Karpas-422 (cell line): ENCODE measurements at places on chromosomes 13 and 19.

- no peaks in the 10 kb centered on the region for H3K27me3 ChIP-seq
- H3K36me3 ChIP-seq, result peaks cover 71% of the 10 kb centered on the region; the same call in 1 of the 2 replicates
These were observed 24.9 kb downstream of the PCID2 start for GRCh38 chr13:113183450-113184129.

DNA sequence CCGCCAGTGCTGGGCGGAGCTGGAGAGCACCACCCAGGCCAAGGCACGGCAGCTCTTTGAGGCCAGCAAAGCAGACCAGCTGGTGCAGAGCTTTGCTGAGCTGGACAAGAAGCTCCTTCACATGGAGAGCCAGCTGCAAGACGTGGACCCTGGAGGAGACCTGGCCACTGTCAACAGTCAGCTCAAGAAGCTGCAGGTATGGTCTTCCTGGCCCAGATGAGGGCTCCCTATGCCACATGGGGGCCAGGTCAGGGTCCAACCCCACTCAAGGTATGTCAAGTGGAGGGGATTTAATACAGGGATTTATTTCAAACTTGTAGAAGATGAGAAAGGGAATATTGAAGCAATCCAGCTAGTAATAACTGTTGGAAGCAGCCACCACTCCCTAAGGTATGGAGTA, 42.5 kb upstream of the SHKBP1 start:
- H3K4me1 ChIP-seq, result peaks cover 8% of the 10 kb centered on the region
- H3K36me3 ChIP-seq, result no peaks in the 10 kb centered on the region
- DNase-seq, result no peak
- H3K27me3 ChIP-seq, result no peaks in the 10 kb centered on the region
- no peak overlapping the region for H3K27ac ChIP-seq
- no peak overlapping the region for H3K4me3 ChIP-seq

DNA sequence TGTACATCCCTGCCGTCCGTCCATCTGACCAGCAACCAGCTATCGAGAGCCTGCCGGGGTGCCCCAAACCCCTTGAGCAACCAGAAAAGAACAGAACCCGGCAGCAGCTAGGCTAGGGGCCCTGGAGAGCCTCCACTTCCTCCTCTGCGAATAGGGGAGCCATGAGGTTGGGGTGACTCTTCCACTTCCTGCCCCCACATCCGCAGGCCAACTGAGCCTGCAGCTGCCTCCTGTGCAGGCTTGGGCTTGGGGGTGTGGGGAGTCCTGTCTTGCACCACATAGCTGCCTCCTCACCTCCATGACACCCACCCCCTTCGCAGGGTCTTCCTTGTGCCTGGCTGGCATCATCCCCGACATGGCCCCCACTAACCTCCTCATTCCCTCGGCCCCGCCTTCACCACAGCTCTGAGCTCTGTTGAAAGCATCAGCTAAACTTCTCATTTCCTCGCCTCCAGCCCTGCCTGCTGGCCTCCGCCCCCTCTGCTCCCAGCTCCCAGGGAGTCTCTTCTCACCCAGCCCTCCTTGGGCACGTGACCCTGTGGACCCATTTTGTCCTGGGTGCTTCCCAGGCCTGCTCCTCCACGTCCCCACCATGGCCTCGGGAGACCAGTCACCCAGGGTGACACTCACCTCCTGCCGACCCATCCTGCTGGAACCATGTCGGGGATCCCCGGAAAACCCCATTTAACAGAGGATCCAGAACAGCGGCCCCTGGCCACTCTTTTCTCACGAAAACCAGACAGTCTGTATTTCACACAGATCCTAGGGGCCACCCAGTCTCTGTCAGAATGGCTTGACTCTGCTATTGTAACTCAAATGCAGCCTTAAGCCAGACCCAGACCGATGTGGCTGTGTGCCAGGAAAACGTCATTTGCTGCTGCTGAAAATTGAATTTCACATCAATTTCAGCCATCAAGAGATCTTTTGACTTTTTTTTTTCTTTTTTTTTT, 50.4 kb downstream of the MYO9B start:
- H3K4me3 ChIP-seq, result peak overlapping the region; percentile 48
- H3K4me1 ChIP-seq, result peaks cover 52% of the 10 kb centered on the region
- no peaks in the 10 kb centered on the region for H3K27me3 ChIP-seq
- H3K36me3 ChIP-seq, result no peaks in the 10 kb centered on the region
- H3K27ac ChIP-seq, result peak overlapping the region; percentile 95
- DNase-seq, result peak; percentile 93

DNA sequence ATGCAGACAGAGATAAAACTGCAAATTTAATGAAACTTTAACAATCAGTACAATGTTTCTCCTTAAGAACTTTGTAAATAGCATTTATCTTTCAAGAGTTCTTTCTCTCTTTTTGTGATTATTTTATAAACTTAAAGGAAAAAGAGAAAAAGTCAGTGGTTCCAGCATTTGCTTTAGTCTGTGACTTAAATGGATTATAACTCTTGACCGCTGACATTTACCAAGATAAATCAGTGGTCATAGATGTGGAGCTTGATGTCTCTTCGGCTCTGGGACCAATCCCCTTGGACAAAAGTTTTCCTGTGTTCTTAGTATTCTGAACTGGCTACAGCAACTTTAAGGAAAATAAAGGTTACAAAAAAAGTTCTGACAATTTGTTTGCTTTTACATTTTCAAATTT, 162.6 kb downstream of the TM9SF2 start:
- H3K4me1 ChIP-seq, result peaks cover 69% of the 10 kb centered on the region
- DNase-seq, result no peak
- no peaks in the 10 kb centered on the region for H3K36me3 ChIP-seq
- no peak overlapping the region for H3K27ac ChIP-seq

DNA sequence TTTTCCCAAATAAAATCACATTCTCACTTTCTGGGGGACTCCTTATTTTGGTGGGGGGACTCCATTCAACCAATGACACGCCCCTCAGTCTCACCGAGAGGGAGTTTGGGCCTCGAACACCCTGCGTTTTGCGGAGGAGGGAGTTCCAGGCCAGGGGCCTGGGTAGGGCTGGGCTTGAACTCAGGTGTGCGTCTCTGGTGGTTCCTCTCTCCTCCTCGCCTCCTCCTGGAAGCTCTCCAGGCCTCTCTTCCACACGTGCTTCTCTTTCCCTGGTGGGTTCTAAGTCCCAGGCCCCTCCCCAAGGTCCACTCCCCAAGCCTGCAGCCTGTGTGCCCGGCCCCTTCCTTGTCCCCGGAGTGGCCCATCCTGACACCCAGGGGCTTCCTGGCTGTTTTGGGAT, 14.7 kb downstream of the MEX3D start:
- H3K27me3 ChIP-seq, result no peaks in the 10 kb centered on the region
- H3K27ac ChIP-seq, result no peak overlapping the region
- no peak overlapping the region for H3K4me3 ChIP-seq
- H3K4me1 ChIP-seq, result no peaks in the 10 kb centered on the region

DNA sequence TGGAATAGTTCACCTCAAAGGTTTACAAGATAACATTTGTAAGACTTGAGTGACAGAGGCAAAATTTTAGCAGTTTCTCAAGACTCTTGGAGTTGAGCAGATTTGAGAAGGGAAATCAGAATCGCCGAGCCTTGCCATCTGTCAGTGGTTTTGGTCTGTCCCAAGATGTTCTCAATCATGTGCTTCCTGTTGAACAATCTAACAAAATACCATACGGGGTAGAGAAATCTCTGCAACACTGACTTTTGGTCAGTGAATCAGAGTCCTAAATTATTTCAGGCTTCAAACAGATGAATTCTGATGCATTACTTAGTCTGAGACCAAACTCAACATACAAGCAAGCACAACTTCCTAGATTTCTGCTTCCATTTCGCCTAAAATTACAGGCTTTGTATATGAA, 3.8 kb downstream of the KCTD12 start:
- H3K4me1 ChIP-seq, result peaks cover 27% of the 10 kb centered on the region
- H3K4me3 ChIP-seq, result no peak overlapping the region
- H3K36me3 ChIP-seq, result no peaks in the 10 kb centered on the region
- DNase-seq, result no peak
- no peak overlapping the region for H3K27ac ChIP-seq

DNA sequence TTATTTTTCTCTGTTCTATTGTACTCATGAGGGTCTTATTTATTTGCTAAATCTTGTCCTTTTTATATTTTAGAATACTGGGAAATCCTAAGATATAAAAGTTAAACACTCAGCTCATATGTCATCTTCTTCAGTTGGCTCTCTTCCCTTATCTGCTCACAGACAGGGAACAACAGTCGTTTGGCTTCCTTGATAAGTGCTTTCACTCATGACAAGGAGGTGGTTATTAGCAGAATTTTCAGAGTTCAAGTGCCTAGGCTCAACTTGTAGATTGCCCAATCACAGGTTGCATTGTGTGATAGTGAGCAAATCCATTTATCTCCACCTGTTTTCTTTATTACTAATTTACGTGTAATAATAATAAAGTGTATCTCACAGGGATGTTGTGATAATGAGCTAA, 620.3 kb upstream of the PCDH20 start:
- no peaks in the 10 kb centered on the region for H3K27me3 ChIP-seq
- no peak overlapping the region for H3K27ac ChIP-seq
- no peak overlapping the region for H3K4me3 ChIP-seq
- no peak for DNase-seq

GRCh38 chr19:16289594-16289993, 35.0 kb upstream of the KLF2 start:
- no peak overlapping the region for H3K27ac ChIP-seq
- no peak overlapping the region for H3K4me3 ChIP-seq
- no peaks in the 10 kb centered on the region for H3K4me1 ChIP-seq
- DNase-seq, result no peak
- H3K27me3 ChIP-seq, result no peaks in the 10 kb centered on the region

DNA sequence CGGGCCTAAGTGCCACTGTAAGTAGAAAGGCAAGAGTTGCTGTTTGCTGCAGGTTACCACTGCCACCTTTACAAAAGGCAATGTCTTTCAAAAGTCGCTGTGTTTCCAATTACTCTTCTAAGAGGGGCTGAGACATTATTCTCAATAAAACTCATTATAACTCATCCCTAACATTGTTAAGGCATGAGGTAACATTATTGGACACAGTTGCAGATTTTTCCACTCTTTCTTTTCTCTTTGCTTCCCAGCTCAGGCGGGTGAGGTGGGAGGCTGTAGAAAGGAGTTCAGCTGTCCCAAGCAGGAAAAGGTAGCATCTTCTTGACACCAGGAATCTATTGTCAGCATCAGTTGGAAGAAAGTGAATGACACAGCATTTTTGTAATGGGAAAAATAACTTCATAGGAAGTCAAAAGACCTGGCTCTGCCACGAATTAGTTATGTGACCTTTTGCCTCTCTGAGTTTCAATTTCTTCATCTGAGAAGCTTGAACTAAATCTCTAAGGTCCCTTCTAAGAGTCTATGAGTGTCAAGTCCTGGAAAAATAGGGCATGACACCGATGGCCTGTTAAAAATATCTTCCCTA, 2.1 kb upstream of the UBL3 start:
- no peak overlapping the region for H3K4me3 ChIP-seq
- no peak overlapping the region for H3K27ac ChIP-seq
- 0 out of 2 replicates have a peak, but pooled peaks cover 4% of the 10 kb centered on the region for H3K27me3 ChIP-seq
- no peaks in the 10 kb centered on the region for H3K36me3 ChIP-seq
- H3K4me1 ChIP-seq, result peaks cover 14% of the 10 kb centered on the region

DNA sequence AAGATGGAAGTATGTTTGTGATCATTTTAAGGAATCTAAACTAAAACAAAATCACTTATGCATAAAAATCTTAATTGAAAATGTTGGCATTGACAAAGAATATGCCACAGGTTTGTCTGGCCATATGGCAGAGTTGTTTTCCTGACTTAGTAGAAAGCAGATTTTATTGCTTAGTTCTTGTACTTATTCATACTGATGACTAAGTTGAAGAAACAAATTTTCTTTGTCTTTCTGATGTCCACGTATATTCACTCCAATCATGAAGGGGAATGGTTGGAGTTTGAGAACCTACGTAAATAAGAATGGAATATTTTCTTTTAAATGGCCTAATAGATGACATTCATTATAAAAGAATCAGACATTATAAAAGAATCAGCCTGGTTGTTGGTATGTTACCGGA, 8.0 kb upstream of the GPC6 start:
- H3K4me1 ChIP-seq, result no peaks in the 10 kb centered on the region
- no peak for DNase-seq
- no peaks in the 10 kb centered on the region for H3K36me3 ChIP-seq
- H3K27me3 ChIP-seq, result no peaks in the 10 kb centered on the region

DNA sequence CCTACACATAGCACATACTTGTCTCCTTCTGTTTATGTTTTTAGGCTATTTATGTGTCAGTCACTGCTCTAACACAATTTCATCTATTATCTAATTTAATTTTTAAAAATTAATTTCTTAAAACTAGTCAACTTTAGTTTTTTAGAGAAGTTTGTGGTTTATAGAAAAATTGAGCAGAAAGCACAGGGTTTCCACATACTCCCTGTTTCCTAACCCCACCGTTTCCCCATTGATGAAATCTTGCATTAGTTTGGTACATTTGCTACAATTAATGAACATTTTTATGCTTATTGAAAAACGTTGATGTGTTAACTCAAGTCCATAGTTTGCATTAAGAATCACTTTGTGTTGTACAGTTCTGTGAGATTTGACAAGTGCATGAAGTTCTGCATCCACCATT, 53.5 kb downstream of the TNFSF13B start:
- no peaks in the 10 kb centered on the region for H3K27me3 ChIP-seq
- H3K4me1 ChIP-seq, result peaks cover 10% of the 10 kb centered on the region
- no peak overlapping the region for H3K4me3 ChIP-seq
- no peaks in the 10 kb centered on the region for H3K36me3 ChIP-seq

- no peaks in the 10 kb centered on the region for H3K27me3 ChIP-seq
- no peaks in the 10 kb centered on the region for H3K36me3 ChIP-seq
- no peak overlapping the region for H3K27ac ChIP-seq
- no peak overlapping the region for H3K4me3 ChIP-seq
- DNase-seq, result no peak
These were observed 64.2 kb downstream of the SIAH3 start for GRCh38 chr13:45787346-45787745.

- H3K27me3 ChIP-seq, result 0 out of 2 replicates have a peak, but pooled peaks cover 2% of the 10 kb centered on the region
- H3K4me3 ChIP-seq, result no peak overlapping the region
- no peak overlapping the region for H3K27ac ChIP-seq
- DNase-seq, result no peak
- no peaks in the 10 kb centered on the region for H3K36me3 ChIP-seq
These were observed 12.9 kb downstream of the ZNF302 start for GRCh38 chr19:34690372-34690771.

DNA sequence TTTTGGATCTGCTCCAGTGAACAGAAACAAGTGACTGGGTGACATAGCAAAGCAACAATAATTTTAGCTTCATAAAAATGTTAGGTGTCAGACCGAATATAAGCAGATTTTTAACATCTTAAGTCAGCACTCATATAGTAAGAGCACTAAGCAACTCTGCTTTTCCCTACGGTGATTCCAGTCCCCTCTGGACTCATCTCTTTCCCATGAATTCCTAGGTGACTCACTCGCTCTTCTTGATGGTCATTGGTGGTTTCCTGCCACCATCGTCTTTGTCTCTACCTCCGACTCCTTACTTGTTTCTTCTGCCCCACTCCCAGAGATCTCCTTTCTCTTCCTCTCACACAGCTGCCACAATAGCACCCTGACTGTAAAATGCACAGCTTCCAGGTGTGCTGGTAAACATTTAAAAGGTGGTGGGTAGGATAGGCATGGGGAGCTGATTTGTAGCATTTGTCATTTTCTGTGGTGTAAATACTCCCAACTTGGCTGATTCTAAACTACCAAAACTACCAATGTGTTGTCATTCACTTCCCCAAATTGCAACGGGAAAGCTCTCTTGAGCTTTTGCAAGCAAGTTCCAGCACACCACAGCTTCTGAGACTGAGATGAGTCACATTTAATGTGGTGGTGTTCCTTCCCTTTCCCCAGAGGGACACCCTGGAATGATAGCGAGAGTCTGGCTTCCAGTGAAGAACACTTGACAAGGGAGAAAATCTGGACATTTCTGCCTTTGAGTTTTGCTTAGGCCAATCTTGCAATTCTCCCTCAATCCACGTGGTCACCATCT, 42.8 kb upstream of the CLDN10 start:
- no peak overlapping the region for H3K27ac ChIP-seq
- H3K4me1 ChIP-seq, result no peaks in the 10 kb centered on the region
- no peaks in the 10 kb centered on the region for H3K27me3 ChIP-seq
- H3K36me3 ChIP-seq, result no peaks in the 10 kb centered on the region
- no peak overlapping the region for H3K4me3 ChIP-seq
